Fibroblast of lung (primary cell): ENCODE measurements at places on chromosomes 5 and 9. TPM values are rescaled to one million over a fixed set of nuclear protein-coding genes. Genes with fewer than 3 reads are reported as not detected.

DNA sequence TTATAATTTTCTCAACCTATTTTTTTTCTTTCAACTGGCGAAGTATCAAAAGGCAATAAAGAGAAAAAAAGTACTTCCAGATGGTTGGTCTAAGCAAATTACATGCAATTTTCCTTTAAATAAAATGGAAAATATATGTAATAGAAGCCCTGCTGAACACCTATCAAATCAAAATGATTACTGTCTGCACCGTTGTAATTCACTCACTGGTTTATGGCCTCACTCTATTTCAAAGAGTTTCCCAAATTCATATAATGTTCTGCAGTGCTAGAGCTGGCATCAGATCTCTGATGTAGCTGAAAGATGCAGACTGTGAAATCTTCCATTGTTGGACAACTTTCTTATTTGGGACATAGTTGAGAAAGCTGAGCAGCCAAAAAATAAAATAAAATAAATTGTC lies 130.3 kb downstream of the SEMA5A start:
- H3K27ac ChIP-seq: no peak overlapping the region
- no peaks in the 10 kb centered on the region for H3K36me3 ChIP-seq
- no peak overlapping the region for H3K4me3 ChIP-seq
- H3K4me1 ChIP-seq: no peaks in the 10 kb centered on the region

MEF2C gene
- total RNA-seq: 5.4 and 12.2 TPM in 2 replicates

- no peaks in the 10 kb centered on the region for H3K27me3 ChIP-seq
- H3K4me3 ChIP-seq: no peak overlapping the region
- H3K4me1 ChIP-seq: no peaks in the 10 kb centered on the region
- DNase-seq: no peak
- H3K27ac ChIP-seq: no peak overlapping the region
Measured at GRCh38 chr5:175257847-175258194, 186.2 kb downstream of the DRD1 start.

- H3K4me3 ChIP-seq: no peak overlapping the region
- no peaks in the 10 kb centered on the region for H3K27me3 ChIP-seq
- no peaks in the 10 kb centered on the region for H3K36me3 ChIP-seq
- no peaks in the 10 kb centered on the region for H3K4me1 ChIP-seq
- H3K27ac ChIP-seq: no peak overlapping the region
- DNase-seq: no peak
Measured at GRCh38 chr5:133845271-133845670, 123.2 kb downstream of the C5orf15 start.

DNA sequence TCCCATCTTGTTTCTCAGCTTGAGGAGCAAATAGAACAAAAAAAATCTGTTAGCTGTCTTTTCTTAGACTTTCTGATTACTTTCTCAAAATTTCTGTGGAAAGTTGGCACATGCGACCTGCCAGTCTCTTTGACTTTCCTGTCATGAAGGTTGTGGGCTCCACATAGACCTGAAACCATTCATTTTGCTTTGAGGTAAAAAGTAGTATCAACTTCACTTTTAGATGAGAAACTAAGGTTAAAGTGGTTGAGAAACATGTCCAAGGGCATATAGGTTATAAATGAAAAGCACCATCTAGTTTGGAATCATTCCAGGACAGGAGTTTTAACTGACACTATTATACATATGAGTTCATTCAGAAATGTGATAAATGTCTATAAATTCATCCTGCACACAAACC lies 42.7 kb downstream of the ST8SIA4 start:
- H3K27ac ChIP-seq: no peak overlapping the region
- H3K4me1 ChIP-seq: no peaks in the 10 kb centered on the region
- H3K4me3 ChIP-seq: no peak overlapping the region
- no peaks in the 10 kb centered on the region for H3K27me3 ChIP-seq
- no peaks in the 10 kb centered on the region for H3K36me3 ChIP-seq

DNA sequence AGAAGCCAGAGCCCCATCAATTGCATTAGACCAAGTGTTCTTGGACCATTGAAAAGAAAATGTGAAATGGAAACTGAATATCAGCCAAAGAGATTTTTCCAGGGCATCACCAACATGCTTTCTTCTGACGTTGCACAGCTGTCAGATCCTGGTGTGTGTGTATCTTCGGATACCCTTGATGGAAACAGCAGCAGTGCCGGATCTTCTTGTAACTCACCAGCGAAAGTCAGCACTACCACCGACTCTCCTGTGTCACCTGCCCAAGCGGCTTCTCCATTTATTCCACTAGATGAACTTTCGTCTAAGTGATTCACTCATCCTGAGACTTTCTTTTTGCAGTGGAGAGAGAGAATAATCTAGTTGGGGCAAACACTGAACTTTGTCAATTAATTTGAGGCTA lies 75.7 kb downstream of the PIP5K1B start:
- peak; percentile 11 for DNase-seq
- peak overlapping the region; percentile 91 for H3K4me3 ChIP-seq
- H3K27me3 ChIP-seq: no peaks in the 10 kb centered on the region
- peaks cover 11% of the 10 kb centered on the region for H3K4me1 ChIP-seq
- peak overlapping the region; percentile 97 for H3K27ac ChIP-seq

PCDHA1 gene
- under 0.01 TPM in 2 replicates for total RNA-seq

DNA sequence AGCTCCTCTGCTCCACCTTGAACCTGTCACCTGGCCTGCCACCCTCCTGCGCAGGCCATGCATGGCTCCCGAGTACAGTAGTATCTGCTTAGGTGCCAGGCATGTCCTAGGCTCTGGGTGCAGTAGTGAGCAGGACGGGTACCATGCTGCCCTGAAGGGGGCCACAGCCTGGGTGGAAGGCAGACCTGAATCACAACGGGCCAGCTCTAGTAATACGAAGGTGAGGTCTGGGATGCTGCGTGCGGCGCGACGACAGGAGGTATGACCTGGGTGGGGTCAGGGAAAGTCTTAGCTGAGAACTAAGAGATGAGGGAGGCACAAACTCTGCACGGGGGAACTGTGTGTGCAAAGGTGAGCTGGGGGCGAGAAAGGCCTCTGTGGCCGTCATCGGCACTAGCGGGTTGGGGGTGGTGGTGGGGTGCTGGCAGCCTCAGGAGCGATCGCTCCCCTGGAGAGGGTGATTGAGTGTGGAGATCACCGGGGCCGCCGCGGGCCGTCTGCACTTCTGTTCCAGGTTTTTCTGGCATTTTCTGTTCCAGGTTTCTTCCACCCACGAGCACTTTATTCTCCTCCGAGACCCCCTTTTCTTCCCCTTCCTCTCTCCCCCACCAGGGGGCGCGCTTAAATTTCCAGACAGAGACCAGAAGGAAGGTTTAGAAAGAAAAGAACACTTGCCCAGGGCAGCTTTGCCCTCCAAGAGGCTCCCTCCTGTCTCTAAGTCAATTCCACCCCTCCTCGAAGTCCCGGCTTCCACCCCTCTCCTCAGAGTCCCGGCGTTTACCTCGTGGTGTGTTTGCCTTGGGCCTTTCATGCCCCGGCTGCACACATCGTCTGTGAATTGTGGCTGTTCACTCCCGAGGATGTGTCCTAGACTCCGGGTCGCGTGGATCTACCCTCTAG lies 15.1 kb downstream of the PDLIM4 start:
- H3K27ac ChIP-seq: no peak overlapping the region
- peak; percentile 49 for DNase-seq
- no peak overlapping the region for H3K4me3 ChIP-seq
- no peaks in the 10 kb centered on the region for H3K27me3 ChIP-seq

PRLR gene
- 0.33 TPM in 1 of 2 replicates, not detected in the other for total RNA-seq

- no peak overlapping the region for H3K4me3 ChIP-seq
- H3K27ac ChIP-seq: no peak overlapping the region
Measured at GRCh38 chr5:169521366-169521983, 62.1 kb upstream of the SPDL1 start.

GRCh38 chr9:70995511-70995910 lies 125.9 kb downstream of the TRPM3 start:
- no peaks in the 10 kb centered on the region for H3K4me1 ChIP-seq
- no peak overlapping the region for H3K4me3 ChIP-seq
- H3K27ac ChIP-seq: no peak overlapping the region
- DNase-seq: no peak

DNA sequence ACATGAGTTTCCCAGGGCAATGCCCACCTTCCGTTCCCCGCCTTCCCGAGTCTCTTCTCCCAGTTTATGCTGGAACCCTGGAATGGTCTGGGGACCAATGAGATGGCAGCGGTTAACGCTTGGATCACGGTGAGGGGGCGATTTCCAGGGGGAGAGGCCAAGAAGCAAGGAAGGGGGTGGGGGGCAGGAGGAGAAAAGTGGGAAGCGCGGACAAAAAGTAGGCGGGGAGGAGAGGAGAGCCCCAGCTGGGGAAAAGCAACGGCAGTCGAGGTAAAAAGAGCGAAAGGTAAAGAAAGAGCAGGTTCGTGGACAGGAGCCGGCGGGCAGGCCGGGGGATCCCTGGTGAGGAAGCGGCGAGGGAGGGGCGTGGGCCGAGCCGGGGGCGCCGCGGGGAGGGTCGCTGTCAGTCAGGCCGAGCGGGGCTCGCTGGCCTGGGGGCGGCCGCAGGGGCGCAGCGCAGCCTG lies 508 bp upstream of the SNCAIP start:
- peak overlapping the region; percentile 27 for H3K4me3 ChIP-seq
- peak; percentile 47 for DNase-seq
- no peaks in the 10 kb centered on the region for H3K27me3 ChIP-seq
- no peak overlapping the region for H3K27ac ChIP-seq

C5orf52 gene
- total RNA-seq: not detected in 2 replicates

GRCh38 chr5:107369622-107370021 lies 301.1 kb downstream of the EFNA5 start:
- H3K27me3 ChIP-seq: no peaks in the 10 kb centered on the region
- H3K4me3 ChIP-seq: no peak overlapping the region
- H3K4me1 ChIP-seq: no peaks in the 10 kb centered on the region
- no peak for DNase-seq
- H3K27ac ChIP-seq: no peak overlapping the region
- H3K36me3 ChIP-seq: no peaks in the 10 kb centered on the region

RRAGA gene
- total RNA-seq: 43.1 and 62.9 TPM in 2 replicates

DNA sequence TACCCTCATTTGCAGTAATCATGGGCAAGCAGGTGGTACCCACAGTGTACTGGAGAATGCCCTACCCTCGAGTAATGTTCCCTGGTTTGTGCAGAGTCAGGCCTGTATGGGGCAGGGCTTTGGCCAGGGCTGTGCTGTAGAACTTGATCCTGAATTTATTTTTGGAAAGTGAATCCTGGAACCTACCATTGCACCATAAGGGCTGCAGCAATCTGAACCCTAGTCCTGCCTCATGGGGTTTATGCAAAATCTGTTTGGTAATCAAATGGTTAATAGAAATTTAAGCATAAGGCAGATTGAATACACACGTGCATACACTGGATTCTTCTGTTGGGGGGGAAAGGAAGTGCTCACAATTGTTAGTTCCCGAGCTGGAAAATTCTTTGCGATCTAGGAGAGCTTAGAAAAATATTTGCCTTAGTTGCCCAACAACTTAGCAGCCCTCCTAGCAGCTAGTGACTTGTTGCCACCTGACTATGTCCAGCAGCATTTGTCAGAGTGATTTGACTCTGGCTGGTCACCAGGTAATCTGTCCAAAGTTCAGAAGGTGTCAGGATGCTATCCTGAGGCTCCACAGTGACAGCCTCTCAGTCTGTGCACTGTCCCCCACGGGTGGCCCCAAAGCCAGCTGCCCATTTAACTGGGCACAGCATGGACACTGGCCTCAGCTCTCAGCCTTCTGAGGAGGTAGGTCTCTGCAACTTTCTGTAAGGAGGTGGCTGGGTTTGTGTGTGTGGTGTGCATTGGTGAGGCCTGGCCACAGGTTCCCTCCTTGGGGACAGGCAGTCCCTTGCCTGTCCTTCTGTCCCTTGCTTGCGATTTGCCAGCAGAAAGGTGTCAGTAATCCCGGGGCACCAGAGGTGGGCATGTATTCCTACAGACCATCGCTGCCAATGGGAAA lies 8.3 kb downstream of the MVB12B start:
- H3K27ac ChIP-seq: no peak overlapping the region
- no peaks in the 10 kb centered on the region for H3K4me1 ChIP-seq
- no peaks in the 10 kb centered on the region for H3K27me3 ChIP-seq
- H3K4me3 ChIP-seq: no peak overlapping the region
- H3K36me3 ChIP-seq: no peaks in the 10 kb centered on the region

DNA sequence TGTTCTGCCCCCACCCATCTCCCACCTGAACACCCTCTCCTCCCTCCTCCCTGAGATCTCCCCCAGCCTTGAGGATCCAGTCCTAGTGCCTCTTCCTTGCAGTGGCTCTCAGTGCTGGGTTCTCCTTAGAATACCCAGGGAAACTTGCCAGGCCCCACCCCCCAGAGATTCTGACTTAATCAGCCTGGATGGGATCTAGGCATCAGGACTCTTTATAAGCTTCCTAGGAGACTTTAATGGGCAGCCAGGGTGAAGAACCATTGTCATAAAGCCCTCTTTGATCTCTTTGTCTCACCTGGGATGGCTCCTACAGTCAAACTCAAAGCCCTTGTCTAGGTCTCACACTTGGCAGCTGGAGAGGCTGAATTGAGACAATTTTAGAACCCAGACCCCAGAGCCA lies 8.6 kb upstream of the GLIS3 start:
- H3K27ac ChIP-seq: no peak overlapping the region
- no peak overlapping the region for H3K4me3 ChIP-seq
- H3K4me1 ChIP-seq: no peaks in the 10 kb centered on the region
- H3K36me3 ChIP-seq: no peaks in the 10 kb centered on the region
- DNase-seq: no peak

GRCh38 chr5:112870966-112871365 lies 9.9 kb downstream of the SRP19 start:
- H3K27me3 ChIP-seq: no peaks in the 10 kb centered on the region
- no peaks in the 10 kb centered on the region for H3K4me1 ChIP-seq
- H3K36me3 ChIP-seq: peaks cover 12% of the 10 kb centered on the region
- H3K4me3 ChIP-seq: no peak overlapping the region
- DNase-seq: peak; percentile 12

OXCT1 gene
- total RNA-seq: 32.4 and 56.3 TPM in 2 replicates

GRCh38 chr9:20384642-20385041 lies 237.7 kb downstream of the MLLT3 start:
- no peaks in the 10 kb centered on the region for H3K36me3 ChIP-seq
- H3K27ac ChIP-seq: no peak overlapping the region
- H3K27me3 ChIP-seq: no peaks in the 10 kb centered on the region
- DNase-seq: peak; percentile 30
- no peak overlapping the region for H3K4me3 ChIP-seq
- H3K4me1 ChIP-seq: peaks cover 3% of the 10 kb centered on the region

- H3K27me3 ChIP-seq: no peaks in the 10 kb centered on the region
- H3K4me1 ChIP-seq: peaks cover 3% of the 10 kb centered on the region
- H3K4me3 ChIP-seq: no peak overlapping the region
Measured at GRCh38 chr9:127987103-127987614, 6.4 kb upstream of the EEIG1 start.

DNA sequence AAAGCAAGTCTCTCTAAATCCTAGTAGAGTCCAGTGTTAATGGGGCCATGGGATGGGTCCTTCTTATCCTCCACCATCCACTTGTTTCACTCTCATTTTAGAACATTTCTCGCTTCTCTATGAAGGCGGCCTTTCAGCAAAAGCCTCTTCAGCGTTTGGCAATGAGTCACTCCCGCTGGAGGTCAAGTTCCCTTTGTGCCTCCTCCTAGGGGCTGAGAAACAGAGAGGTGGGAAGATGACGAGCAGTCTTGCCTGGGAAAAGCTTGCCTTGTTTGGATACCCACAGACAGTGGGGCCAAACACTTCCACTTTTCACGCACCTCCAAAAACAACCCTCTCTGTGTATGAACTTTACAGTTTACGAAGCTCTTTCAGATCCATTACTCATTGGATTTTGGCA lies 168.8 kb downstream of the GABBR2 start:
- no peaks in the 10 kb centered on the region for H3K36me3 ChIP-seq
- no peak overlapping the region for H3K27ac ChIP-seq
- H3K4me1 ChIP-seq: no peaks in the 10 kb centered on the region
- H3K4me3 ChIP-seq: no peak overlapping the region
- peak; percentile 44 for DNase-seq

KCTD16 gene
- total RNA-seq: 1.0 and 1.2 TPM in 2 replicates

SLC36A1 gene
- total RNA-seq: 3.9 and 4.6 TPM in 2 replicates

GRCh38 chr9:129281506-129282145 lies 103.6 kb upstream of the IER5L start:
- no peaks in the 10 kb centered on the region for H3K36me3 ChIP-seq
- no peak for DNase-seq
- H3K27me3 ChIP-seq: no peaks in the 10 kb centered on the region
- no peak overlapping the region for H3K4me3 ChIP-seq
- H3K27ac ChIP-seq: no peak overlapping the region
- no peaks in the 10 kb centered on the region for H3K4me1 ChIP-seq
